CD4-positive, alpha-beta T cell treated with Interleukin-1 beta for 1 hour (primary cell): ENCODE measurements at places on chromosomes 11 and 22.

- no peak for DNase-seq
Observed at GRCh38 chr11:103773537-103773936, 262.9 kb upstream of the DDI1 start.

DNA sequence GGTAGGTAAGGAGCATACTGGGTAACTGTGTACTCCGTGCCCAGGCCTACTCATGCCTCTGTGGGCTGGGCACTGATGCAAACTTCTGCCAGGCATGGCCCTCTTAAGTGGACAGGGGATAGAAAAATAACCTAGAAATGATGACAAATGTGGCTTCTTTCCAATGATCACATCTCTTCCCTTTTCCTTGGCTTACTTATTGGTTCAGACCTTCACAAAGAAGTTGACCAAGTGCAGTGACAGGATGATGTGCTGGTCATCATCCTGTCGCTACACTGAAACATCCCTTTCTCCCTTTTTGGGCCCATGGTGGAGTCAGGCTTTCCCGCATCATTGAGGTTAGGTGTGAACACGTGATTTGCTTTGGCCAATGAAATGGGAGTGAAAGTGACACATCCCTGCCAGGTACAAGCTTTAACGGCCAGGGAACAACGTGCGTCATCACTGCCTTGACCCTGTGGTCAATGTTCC lies 31.8 kb upstream of the APOBEC3A start:
- no peak for DNase-seq

DNA sequence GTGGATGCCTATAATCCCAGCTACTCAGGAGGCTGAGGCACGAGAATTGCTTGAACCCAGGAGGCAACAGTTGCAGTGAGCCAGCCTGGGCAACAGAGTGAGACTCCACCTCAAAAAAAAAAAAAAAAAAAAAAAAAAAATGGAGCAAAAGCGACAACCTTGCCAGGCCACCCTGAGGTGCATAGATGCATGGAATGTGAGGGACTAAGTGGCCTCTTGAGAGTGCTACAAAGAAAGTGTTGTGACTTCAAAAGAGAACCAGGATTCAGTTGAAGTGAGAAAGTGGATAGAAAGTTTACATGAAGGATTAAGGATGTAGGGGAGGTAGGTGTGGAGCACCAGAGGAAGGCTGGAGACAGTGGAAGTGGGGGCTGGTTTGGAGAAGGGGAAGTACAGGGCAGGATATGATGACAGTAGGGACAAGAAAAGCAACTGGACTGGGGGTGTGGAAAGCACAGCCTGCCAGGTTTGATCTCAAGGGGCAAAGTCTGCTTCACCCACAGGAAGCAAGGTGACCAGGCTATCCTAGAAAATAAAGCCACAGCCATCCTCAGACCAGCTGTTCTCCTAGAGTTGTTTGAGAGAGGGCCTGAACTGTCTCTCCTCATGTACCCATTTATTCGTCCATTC lies 36.0 kb upstream of the OLFML1 start:
- DNase-seq, result no peak

DNA sequence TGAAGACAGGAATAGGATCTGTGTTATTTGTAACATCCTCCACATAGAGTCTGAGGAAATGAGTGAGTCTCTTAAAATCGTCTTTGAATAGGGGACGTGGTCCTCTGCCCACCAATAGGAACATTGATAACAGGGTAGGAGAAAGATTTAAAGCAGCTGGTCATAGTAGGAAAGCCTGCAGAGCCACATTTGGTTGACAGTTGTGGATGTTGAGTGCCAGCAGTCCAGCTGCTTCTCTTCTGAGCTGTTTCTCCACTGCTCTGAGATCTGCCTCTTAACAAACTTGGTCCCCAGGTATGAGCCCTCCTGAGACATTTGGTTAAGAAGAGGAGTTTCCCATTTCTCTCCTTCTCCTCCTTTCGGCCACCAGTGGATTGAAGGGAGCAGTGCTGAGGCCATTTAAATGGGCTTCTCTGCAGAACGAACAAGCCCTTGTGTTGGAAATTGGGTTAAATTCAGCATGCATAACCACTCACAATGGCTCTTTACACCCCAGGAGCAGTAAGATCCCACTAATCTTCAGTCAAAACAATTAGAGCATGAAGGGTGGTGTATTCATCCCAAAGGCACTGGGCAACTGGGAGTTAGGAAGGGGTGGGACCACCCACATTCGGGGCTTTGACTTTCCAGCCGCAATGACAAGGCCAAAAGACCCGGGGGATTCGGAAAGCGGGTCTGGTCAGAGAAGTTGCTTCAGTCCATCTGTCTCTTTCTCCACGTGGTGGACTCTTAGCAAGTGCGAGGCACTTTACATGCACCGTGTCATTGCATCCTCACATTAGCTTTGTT lies 32.3 kb downstream of the MIAT start:
- DNase-seq, result no peak

- DNase-seq, result no peak
Observed at GRCh38 chr11:22459048-22459447, 120.9 kb downstream of the SLC17A6 start.

DNA sequence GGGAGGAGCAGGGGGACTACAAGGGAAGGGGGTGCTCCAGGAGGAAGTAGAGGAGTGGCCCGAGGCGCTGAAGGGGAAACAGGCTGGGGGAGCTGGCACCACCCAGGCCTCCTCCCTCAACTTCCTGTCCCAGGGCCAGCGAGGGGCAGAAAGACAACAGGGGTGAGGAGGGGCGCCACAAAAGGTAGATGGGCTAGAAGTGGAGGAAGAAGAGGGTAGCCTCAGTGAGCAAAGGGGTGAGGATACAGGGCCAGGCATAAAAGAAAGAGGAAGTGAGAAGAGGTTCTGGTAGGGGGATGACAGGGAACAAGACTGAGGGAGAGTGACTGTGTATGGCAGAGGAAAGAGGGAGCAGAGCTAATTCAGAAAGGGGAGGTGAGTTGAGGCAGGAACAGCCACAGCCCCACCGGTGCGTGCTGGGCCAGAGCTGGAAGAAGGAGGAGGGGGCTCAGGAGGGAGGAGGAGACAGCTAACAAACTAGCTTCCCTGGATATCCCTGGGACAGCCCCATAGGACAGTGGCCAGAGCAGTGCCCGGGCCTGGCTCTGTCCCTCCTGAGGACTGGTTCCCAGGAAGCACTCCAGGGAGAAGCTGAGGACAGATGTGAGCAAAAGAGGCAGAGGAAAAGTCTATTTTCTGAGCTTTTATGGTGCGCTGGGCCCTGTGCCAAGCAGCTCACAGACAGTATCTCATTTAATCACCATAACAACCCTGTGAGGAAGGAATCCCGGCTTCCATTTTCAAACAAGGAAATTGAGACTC lies 8.5 kb downstream of the DCHS1 start:
- DNase-seq, result peak; percentile 40
